ENCODE measurements at places on chromosomes 2 and 18. TPM values are rescaled to one million over a fixed set of nuclear protein-coding genes. Genes with fewer than 3 reads are reported as not detected.

The AQP4 gene
- polyA plus RNA-seq = 0.28 TPM

The KCNS3 gene
- polyA plus RNA-seq = 15.0 TPM

DNA sequence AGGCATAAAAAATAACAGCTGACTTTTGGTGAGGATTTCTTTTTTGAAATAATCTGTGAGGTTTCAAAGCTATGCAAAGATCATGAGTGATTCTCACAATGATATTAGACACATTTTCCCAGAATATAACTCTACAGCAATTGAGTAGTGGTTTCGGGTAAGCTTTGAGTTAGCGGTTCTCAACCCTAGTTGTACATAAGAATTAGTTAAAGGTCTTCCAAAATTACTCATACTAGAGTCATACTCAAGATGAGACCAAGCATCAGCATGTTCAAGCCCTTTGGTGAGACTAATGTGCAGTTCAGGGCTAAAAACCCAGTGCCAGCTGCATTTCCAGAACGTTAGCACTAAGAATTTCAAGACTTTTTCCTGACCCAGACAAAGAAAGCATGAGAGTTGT is 31.1 kb downstream of the DSG4 start:
- DNase-seq = no peak

- DNase-seq = no peak
Observed at GRCh38 chr2:67824186-67824585, 238.6 kb downstream of the C1D start.

DNA sequence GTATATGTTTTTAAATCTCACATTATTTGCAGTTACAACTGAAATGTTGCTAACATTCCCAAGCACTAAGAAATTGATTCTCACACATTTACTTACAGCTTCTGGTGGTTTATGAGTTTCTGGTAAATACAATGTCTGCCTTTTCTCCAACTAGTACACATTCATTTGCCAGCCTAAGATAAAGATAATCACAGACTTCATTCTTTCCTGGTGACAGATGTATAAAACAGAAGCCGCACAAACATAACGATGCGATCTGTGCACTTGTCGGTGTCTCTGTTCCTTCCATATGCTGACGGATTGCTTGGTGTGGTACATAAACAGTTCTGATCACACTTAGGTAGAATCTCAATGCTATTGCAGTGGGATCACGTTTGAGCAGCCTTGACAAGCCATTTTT is 100.4 kb upstream of the DDX18 start:
- no peak for DNase-seq

All from aorta (tissue), 5 donors.